Activated T-cell treated with anti-CD3 and anti-CD28 coated beads for 24 hours (primary cell): ENCODE measurements at places on chromosomes 6 and 20.

DNA sequence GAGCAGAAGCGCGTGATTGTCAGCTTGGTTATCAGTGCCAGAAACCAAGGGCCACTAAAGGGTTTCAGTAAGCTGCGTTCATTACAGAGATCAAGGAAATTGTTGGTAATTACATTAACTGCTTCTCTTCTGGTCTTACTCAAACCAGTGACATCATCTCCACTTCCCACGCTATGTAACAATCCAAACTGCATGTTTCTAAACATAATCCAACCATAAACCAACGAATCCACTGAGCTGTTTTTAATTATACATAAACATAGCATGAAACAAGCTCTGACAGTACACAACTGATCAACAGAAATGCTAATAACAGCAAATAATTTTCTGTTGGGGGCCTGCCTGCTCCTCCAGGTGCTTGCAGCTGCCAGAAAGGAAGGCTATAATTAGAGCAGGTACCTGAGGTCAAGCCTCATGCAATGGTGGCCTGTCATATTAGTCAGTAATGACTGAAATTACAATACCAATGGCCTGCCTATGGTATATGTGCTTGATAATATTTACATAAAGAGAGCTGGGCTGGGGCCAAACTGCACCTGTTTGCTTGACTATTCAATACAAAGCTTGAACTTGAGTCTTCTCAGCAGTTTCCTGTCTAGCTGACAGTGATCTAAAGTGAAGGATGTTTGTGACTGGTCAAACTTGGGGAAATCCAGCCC, 40.1 kb downstream of the ILRUN start:
- DNase-seq: no peak

DNA sequence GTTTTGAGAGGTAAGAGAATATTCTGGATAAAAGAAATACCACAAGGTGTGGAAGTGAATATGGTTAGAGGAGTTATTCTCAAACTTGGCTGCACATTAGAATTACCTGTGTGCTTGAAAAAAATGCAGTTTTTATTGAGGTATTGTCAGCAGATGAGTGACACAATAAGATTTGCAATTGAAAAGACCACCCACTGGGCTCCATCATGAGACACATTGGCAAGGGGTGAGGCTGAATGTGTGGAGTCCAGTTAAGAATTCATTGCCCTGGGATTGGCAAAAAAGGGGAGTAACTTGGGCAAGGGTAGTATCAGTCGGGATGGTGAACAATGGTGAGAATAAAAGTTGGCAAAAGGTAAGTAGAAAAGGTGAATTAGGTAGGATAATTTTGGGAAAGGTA, 63.5 kb downstream of the MEI4 start:
- DNase-seq: no peak

GRCh38 chr20:45646875-45647274, 15.8 kb upstream of the WFDC9 start:
- DNase-seq: no peak

- DNase-seq: no peak
Measured at GRCh38 chr6:74851596-74851995, 354.3 kb downstream of the COL12A1 start.

DNA sequence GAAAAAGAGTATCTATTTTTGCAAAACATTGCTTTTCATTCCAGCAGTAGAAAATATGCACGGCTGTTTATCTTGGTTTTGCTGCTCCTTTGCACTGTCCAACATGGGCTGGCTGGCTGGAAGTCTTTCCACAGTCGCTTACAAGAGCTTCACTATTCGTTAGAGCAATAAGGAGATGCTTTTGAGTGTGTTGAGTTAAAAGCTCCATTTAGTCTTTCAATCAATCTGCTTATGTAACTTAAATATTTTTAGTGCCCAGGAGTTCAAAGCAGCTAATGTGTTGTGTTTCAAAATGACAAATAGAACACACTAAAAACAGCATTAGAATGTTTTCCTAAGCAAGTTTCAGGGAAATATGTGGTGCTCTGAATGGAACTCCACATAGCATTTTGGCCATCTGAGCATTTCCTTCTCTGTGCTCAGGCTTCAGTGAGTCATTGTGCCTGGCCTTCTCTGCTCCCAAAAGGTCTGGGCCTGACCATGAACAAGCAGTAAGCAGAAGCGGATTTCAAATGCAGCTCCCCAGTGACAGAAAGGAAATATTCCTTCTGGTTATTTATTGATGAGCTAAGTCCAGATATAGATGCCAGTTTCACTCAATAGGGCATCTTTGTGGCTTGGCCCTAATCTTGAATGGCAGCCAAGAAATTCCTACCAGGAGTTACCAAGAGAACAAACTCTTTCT, 580.3 kb downstream of the TENT5A start:
- no peak for DNase-seq

GRCh38 chr6:56024931-56025330, 149.5 kb upstream of the BMP5 start:
- DNase-seq: no peak

DNA sequence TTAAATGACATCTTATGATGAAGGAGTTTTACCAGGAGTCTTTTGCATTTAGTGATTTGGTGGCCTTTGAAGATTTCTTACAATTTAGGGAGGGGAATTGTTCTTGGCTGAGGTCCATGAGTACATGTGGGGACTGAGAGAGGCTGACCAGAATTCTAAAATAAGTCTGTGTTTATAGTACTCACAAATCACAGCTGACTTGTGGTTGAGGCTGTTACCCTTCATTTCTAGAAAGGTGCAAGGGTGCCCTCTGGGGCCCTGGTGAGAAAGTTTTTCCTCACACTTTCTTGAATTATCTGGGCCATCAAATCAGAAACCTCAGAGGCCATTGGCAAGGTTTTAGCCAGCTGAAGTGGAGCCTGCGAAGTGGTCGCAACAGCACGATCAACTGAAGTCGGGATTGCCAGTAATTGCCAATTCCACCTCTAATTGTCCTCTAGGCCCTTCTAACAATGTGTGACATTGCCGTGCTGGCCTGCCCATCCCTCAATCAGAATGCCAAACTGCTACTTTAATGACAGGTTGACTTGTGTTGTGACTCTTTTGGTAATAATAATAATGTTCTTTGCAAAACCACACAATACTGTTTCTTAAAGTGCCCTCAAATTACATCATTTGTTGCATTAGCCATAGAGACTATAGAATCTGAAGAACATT, 221.6 kb downstream of the OGFRL1 start:
- DNase-seq: no peak
